ENCODE measurements at places on chromosomes 5 and 9.

DNA sequence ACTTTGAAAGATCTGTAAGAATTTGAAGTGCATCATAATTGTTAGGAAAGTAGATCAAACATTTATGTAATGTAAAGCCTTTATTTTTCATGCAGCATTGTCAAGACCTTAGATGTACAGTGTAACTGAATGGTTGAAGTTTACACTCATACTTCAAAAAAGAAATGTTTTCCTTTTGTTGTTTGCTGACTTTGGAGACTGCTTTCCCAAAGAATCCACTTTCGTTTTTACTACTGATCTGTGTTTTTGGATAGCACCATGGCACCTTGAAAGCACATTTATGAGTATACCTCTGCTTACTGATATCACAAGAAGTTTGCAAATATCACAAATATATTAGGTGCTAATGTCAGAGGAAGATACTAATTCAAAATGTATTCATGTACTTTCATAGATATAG, 50.0 kb downstream of the PIP5K1B start:
- DNase-seq: no peak

GRCh38 chr9:128714586-128715435, 9.1 kb downstream of the ZDHHC12 start:
- DNase-seq: no peak

- no peak for DNase-seq
Observed at GRCh38 chr9:4137681-4138099, 162.2 kb downstream of the GLIS3 start.

GRCh38 chr9:79665931-79666330, 94.2 kb downstream of the TLE4 start:
- no peak for DNase-seq

DNA sequence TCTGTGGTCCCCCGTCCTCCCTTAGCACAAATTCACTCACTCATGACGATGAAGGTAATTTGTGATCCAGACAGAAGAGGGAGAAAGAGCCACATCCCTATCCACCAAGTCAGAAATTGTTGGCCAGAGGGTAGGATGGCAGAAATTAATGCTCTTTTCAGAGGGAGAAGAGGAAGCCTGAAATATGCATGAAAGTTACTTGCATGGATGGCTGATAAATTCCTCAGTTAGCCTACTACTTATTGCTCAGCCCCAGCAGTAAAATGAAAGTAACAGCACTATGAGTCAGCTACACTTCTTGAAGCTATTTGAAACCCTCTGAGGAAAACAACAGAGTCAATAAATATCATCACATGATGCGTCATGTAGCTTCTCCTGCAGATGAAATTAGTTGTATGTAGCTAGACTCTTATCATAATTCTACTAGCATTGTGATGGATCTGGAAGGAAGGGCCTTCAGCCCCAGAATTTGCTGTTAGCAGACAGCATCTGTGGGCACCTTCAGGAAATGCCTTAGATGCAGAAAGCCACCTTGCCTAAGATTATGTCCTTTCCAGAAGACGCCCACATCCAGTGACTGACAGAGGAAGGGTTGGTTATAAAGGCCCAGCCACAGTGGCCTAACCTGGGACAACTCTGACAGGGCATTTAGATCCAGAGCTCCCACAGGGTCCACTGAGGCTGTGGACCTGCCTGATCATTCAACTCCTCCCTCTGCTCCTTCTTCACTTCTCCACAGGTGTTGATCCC, 81.2 kb upstream of the CCDC112 start:
- no peak for DNase-seq

- no peak for DNase-seq
Observed at GRCh38 chr9:108663422-108663821, 192.4 kb downstream of the ACTL7B start.

DNA sequence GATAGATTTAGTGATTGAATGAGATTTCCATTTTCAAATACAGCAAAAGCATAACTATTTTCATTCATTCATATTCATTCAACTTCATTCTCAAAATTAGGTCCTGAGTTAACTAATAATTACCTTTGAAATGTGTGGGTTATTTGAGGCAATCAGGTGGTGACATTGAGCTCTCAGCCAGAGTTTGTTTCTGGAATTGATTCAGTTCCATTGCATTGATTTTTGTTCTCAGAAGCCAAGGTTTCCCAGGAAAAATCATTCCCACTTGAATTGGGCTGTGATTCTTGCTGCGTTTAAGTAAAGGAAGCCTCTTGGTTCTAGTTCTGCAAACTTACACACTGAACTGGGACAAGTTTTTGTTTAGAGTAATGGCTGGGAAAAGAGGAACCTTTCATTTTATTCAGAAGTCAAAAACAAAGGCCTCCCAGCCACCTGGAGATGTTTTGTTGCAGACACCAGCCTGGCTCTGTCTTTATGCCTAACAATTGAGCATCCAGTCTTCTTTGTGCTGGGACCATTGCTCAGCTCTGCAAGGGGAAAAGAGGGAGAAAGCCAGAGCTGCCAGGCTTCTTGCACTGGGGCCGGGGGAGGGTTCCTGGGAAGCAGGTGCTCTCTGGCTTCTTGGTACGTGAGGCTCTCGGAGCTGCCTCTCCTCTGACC, 198.6 kb downstream of the TRIO start:
- no peak for DNase-seq

DNA sequence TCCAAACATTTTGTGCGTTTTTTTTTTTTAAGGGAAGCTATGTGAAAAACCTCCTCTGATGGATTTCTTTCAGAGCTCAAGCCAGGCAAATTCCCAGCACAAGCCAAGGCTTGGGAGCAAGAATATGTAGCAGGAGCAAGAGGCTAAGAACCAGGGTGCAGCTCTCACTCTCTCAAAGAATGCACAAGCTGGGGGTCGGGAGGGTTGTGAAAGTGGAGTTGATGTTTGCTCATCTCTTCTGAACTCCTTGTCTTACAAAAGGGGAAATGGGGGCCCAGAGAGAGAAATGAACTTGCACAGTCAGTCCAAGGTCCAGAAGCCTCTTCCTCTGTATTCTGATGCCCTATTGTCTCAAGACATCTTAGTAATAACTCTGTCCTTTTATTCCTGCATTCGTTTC, 7.7 kb upstream of the TRAF1 start:
- no peak for DNase-seq

DNA sequence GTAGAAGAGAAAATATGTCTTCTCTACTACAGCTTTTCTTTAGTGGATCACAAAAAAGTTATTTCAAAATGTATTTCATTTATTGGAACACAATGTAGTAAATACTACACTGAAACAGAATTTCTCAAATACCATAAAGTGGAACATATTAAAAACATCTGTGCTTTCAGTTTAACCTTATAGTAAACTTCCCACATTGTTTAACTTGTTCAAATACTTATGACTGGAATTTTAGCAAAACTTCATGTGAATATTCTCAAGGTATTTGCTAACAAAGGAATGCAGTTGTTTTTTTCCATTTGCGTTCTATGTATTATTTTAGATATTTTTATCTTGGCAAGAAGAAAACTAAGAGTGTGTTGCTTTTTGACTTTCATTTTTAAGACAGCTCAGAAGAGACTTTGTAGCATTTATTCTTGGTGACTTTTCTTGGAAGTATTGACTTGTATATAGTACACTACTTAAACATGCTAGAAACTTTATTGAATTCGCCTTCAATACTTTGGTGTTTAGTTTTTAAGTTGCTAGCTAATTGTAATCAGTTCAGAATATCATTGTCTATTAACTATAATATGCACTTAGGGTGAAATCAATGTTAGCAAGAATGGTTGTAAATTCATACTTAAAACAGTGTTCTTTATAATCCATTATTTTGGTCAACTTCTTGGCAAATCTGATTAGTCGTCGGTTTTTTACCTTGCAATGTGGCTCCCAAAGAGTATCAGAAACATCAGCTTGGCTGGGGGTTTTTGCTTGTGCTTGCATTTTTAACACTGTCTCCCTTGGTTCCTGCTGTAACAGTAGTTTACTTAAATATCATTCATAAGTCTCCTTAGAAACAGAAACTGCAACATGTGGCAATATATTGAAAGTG, 5.0 kb upstream of the RHOBTB3 start:
- DNase-seq: no peak

DNA sequence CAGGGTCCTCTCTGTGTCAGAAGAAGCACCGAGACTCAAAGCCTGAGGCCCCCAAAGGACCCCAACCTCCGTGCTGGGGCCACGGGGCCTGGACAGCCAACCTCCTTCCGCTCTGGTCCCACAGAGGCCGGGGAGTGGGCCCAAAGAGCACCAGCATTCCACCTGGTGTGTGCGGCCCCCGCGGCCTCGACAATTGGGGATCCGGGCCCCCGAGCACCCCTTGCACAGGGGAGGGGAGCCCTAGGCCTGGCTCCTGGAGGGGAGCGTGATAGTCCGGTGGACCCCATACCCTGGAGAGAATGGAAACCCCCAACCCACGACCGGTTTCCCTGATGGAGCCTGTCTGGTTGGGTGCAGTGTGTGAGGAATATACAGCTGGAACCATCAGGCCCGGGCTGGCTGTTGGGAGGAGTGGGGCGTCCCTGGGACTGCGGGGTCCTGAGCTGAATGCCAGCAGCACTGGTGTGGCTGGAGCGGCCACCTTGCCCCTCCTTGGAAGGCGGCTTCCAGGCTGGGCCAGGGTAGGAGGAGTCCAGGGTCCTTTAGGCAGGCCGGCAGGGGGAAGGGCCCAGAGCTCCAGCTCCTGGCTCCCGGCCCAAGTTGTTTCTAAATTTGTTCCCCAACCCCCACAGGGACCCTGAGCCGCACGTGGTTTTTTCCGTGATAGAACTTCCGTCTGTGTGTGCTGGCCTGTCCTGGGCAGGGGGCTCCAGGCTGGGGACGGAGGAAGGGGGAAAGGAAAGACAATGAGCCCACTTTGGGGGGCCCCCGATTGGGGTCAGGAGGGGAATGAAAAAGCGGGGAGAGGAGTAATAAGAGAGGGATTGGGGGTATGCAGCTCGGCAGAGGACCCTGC, 825 bp upstream of the TOR4A start:
- no peak for DNase-seq

GRCh38 chr9:83281306-83282255, 218.6 kb upstream of the RASEF start:
- DNase-seq: no peak

- no peak for DNase-seq
Observed at GRCh38 chr5:40258222-40258621, 421.5 kb upstream of the PTGER4 start.

GRCh38 chr5:28226407-28226806, 1188.0 kb upstream of the CDH9 start:
- DNase-seq: no peak

DNA sequence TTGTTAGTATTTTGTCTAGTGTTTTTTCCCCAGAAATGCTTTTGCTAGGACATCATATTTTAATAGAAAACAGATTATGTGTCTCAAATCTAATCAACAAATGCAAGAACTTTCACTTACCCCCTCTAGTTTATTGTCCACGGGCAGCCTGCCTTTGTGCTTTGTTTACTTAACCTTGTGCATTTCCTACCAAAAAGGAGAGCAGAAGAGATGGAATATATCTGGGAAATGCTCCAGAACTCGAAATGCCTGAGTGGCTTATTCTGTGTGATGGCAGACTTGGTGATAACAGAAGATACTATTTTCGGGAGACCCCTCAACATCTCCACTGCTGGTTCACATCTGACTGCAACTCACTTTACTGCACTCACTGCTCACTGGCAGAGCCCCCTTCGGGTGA, 33.3 kb upstream of the SPDL1 start:
- no peak for DNase-seq

DNA sequence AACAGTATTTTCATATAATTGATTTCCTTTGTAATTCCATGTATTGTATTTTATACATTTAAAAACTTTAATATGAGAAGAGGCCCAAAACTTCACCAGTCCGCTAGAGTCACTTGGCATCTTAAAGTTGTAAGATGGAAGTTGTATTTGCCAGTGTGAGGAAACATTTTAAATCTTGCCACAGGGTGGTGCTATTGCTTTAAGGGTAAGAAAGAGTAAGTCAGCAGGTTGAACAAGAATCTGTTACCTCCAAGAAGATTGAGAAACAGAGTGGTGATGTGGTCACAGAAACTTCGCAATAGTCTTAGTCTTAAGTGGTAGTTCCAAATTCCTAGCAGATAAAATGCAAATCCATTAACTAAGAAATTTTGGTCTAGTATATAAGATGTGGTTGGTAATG, 39.8 kb upstream of the RANBP6 start:
- no peak for DNase-seq

- DNase-seq: no peak
Observed at GRCh38 chr9:120698766-120699165, 15.5 kb downstream of the MEGF9 start.

DNA sequence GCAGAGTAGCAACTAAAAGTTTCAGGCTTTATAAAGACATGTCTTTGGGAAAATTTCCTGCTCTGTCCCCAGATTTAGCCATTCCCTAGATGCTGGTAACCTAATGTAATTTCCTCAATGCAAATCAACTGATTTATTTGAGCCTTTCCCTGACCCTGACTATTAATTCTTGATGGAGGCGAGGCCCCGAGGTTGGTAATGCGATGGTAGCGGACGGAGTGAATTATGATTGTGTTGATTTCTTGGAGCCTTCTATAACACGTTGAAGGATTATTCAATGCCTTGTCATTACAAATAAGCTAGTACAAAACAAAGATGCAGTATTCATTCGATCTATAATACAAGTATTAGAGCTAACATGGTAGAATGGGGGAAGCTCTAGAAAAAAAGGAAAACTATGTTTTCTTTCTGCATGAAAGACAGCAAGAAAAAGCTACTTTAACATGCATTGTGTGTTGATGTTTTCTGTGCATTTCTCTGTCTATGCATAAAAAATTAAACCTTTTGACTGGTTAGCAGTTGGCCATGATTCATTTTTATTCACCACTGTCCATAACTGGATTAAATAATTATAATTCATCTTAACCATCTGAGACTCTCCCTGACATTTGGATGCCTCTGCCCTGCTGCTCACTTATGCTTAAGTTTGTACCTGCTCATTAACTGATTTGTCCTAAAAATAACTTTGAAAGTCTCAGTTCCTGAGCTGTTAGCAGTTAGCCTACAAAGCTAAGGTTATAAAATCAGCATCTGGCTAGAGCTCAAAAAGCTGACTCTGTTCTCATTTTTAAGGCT, 490.2 kb upstream of the NUDT12 start:
- no peak for DNase-seq

- no peak for DNase-seq
Observed at GRCh38 chr9:107819772-107820565, 330.4 kb upstream of the KLF4 start.

DNA sequence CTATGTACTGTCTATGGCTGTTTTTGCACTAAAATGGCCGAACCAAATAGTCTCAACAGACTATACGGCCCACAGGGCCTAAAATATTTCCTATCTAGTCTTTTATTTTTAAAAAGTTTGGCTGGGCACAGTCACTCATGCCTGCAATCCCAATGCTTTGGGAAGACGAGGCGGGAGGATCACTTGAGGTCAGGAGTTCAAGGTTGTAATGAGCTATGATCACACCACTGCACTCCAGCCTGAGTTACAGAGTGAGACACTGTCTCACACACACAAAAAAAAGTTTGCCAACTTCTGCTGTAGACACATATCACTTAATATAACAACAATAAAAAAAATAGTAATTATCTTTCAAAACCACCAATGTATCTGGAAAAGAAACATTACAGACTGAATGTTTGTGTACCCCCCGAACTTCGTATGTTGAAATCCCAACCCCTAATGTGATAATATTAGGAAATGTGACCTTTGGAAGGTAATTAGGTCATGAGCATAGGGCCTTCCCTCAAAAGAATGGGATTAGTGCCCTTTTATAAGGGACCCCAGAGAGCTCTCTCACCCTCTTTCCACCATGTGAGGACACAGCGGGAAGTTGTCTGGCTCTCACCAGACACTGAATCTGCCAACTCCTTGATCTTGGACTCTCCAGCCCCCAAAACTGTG, 53.5 kb upstream of the HK3 start:
- DNase-seq: no peak

GRCh38 chr5:145180371-145180770, 654.8 kb downstream of the PRELID2 start:
- no peak for DNase-seq

- DNase-seq: no peak
Observed at GRCh38 chr5:78544561-78545201, 103.9 kb downstream of the LHFPL2 start.

All from CD8-positive, alpha-beta memory T cell (primary cell).